ENCODE measurements at places on chromosomes 5 and 9.
A peak's percentile ranks its signal among the peaks of the same experiment; 100 is the strongest.

GRCh38 chr5:132065351-132065937 is 5.0 kb downstream of the IL3 start:
- peak; percentile 74 for DNase-seq

DNA sequence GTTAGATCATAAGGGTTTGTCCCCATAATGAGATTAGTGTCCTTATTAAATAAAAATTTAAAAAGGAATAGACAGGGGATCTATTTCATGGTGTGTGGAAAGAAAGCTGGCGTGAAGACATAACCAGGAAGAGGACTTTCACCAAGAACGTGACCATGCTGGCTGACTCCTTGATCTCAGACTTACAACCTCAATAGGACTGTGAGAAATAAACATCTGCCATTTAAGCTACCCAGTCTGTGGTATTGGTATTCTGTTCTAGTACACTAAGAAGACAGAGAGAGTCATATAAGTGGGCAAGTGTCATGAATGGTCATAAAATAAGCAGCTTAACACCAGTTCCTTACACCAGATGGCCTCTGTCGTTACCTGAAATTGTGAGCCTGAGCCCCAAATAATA is 259.4 kb upstream of the CCNG1 start:
- no peak for DNase-seq

DNA sequence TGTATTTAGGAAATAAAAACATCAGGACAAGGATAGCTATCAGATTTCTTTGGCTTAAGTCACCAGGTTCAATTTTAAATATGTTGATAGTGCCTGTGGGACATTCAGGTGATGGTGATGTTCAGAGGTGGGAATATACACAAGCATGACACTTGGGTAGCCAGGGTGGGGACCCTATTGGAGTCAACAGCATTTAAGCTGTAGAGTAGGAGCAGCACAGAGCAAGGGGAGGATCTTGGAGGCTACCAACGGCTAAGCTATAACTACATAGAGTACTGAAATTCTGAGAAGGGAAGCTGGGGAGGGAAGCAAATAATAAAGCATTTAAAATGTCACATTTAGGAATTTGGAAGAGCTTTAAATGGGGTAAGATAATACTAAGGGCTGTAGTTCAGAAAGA is 177.7 kb downstream of the CPLANE1 start:
- no peak for DNase-seq

DNA sequence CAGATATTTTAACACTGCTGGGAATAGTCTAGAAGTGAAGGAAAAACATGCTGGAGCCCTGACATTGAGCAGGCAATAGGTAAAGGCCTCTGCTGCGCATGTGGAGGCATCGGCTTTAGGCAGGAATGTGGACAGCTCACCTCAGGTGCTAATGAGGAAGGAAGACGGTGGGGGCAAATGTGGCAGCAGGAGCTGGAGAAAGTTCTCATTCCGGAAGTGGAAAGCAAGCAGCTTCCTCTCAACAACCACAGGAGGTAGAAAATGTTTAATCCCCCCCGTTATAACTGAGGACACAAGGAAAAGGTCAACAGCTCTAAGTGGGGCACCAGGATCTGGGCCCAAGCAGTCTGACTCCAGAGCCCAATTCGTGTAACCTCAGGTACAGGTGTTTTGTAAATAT is 7.6 kb upstream of the RPS14 start:
- DNase-seq = no peak

DNA sequence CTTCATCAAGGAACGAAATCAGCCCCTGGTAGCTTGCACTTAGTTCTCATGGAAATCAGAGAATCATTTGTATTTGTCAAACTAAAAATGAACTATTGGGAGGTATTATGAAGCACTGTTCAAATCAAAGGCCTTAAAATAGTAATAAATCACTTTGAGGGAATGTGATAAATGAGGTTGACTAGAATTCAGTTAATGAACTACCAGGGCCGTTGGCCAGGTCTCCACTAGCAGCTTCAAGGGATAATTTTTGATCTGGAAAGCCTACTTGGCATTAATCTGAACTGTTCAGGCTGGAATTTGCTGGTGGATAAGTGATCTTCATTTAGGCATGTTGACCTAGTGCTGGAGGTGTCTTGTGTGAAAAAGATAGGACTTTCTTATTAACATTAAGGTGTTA is 76.4 kb upstream of the GPR151 start:
- DNase-seq = no peak

- no peak for DNase-seq
Observed at GRCh38 chr9:29701559-29701958, 2128.3 kb upstream of the C9orf72 start.

DNA sequence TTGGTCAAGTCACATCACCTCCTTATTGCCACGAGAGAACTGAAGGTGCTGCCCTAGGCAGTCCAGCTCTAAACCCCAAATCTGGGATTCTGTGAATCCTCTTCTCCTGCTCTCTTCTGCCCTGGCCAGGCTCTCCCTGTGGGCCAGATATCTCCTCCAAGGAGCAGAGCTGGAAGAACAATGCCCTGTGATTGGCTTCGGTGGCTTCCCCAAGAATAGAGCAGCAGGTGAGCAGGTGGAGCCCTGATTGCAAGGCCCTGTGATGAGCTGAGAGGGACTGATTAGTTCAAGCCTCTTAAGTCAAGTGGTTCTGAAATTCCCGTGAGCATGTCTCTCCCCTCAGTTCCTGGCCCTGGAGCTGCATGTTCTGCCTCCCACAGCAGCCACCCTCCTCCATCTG is 175.3 kb upstream of the BRINP1 start:
- DNase-seq = no peak

GRCh38 chr5:444226-444625 is 1.2 kb downstream of the EXOC3 start:
- no peak for DNase-seq

GRCh38 chr5:151202381-151203139 is 21.3 kb downstream of the CCDC69 start:
- DNase-seq = no peak

- DNase-seq = no peak
Observed at GRCh38 chr9:114214181-114214580, 58.8 kb downstream of the COL27A1 start.

DNA sequence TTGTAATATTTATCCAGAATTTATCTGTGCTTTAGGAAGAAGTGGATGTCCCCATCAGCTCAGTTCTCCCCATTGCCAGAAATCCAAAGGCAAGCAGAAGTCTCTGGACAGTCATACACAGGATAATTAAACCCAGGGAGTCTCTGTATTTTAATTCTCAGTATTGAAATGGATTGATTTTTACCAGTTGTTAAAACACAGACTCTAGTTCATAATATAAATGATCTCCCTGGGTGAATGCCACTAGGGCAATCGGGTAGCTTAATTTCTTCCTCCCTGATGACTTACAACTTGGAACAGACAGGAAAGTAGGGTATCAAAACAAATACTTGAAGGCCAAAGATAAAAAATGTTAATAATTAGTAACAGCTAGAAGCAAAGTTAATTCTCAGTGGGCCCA is 66.5 kb upstream of the DAP start:
- no peak for DNase-seq

GRCh38 chr5:160376416-160376815 is 6.0 kb upstream of the C1QTNF2 start:
- DNase-seq = no peak

GRCh38 chr5:119078861-119079260 is 8.0 kb downstream of the DMXL1 start:
- no peak for DNase-seq

DNA sequence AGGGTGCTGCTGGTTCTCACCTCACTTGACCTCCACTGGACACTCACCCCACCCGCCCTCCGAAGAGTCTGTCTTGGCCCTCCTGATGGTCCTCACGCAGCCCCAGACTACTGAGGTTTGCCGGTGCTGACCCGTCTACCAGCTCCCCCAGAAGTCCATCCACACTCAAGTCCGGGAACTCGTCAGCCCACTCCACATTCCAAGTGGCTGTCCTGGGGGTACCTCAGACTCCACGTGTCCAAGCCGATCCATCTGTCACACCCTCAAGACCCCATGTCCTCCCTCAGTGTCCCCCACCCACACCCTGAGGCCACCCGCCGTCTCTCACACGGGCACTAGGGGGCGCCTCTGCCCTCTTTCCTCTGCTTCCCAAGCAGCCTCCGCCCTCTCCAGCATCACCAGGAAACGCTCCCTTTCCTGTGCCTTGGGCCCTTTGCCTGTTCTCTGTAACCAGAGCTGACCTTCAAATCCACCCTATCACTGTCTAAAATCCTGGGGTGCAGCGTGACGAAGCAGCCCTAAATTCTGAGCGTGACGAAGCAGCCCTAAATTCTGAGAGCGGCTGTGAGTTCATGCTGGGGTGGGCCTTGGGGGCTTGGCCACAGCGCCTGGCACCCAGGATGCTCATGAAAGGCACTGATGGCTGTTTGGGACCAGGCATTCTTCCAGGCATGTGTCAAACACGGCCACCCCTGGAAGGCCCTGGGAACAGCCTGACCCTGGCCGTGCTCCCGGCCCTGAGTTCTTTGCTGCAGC is 95.7 kb downstream of the KCNT1 start:
- peak; percentile 79 for DNase-seq

DNA sequence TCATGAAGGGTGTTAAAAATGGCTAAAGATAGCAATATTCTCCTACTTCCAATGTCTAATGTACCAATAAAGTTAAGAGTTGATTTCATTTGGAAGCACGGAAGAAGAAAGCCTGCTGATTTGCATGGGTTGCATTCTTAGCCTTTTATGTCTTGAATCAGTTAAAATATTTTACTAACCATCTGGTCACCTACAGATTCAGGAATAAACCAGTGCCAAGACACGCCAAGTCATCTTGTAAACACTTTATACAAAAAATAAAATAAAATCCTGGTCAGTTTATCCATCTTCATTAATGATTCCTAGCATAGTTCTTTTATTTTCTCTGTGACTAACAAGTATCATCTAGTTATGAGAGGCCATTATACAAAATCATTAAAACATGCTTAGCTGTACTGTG is 1031.6 kb upstream of the WWC1 start:
- no peak for DNase-seq

GRCh38 chr5:60577116-60577515 is 122.8 kb downstream of the DEPDC1B start:
- no peak for DNase-seq

DNA sequence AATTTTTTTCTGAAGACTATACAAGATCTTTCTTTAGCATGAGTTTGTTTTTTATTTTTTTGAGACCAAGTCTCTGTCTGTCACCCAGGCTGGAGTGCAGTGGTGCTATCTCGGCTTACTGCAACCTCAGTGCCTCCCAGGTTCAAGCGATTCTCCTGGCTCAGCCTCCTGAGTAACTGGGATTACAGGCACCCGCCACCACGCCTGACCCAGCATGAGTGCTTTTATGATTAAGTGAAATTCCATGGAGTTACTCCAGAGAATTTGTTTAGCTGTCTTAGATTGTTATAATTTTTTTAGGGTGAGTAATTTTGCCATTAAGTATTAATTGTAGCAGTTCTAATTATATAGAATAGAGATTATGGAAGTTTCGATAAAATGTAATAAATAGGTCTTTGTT is 14.3 kb downstream of the YTHDC2 start:
- no peak for DNase-seq

DNA sequence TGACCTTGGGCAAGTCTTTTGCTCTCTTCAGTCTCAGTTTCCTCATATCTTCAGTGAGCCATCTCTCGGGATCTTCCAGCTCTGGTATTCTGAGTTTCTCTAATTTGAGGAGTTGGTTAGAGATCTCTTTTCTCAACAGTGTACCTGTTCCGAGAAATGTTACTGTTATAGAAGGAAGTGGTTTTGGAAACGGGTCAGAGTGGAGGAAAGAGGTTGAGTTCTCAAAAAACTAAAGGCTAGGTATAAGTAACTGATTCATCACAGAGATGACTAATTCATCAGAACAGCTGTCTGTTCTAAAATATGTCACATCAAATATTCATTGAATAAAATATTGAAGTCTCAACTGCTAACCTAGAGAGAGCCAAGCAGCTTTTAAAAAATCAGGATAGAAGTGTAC is 106.6 kb downstream of the PALM2AKAP2 start:
- DNase-seq = no peak

GRCh38 chr9:4550777-4551484 is 60.7 kb downstream of the SLC1A1 start:
- no peak for DNase-seq

DNA sequence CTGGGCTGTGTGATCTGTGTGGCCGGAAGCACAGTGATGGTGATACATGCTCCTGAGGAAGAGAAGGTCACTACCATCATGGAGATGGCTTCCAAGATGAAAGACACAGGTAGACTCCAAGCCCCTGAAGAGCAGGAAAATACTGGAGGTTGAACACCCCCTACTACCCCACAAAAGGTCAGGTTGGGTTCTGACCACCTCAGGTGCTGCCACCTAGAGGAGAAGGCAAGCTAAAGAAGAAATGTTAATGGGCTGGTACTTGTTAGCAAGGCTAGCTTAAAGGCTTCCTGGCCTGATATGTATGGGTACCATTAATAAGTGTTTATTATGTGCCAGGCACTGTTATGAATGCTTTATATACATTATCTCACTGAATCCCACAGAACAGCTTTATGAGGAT is 11.7 kb downstream of the NIPAL4 start:
- DNase-seq = peak; percentile 51

DNA sequence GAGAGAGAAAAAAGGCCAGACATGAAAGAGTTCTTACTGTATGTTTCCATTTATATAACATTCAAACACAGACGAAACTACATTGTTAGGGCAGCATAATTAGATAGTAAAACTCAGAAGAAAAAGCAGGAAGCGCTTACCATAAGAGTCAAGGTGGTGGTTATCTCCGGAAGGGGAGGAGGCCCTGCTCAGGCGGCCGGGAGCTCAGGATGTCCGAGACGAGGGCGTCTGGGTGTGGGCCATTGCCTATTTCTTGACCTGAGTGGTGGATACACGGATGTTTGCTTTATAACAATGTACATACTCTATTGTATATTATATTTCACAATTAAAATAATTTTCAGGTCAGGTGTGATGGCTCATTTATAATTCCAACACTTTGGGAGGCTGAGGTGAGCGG is 80.9 kb upstream of the COL5A1 start:
- DNase-seq = no peak

- no peak for DNase-seq
Observed at GRCh38 chr5:32083981-32084430, 90.1 kb downstream of the GOLPH3 start.

DNA sequence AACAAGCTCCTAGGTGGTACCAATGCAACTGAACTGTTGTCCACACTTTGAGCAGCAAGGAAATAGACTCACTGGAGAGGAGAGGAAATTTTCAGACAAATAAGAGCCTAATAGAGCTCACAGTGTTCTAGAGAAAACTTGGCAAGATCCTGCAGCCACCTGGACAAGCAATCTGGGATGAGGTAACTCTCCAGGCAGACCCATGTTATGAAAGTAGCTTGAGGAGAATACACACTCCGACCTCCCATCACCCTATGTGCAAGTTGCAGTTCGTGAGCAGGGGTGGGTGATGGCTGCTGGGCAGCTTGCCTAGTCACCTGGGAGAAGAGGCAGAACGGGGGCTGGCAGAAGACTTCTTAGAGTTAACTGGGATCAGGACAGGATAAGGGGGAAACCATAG is 102.2 kb downstream of the KLF4 start:
- no peak for DNase-seq

- no peak for DNase-seq
Observed at GRCh38 chr9:11966786-11967185, 726.4 kb upstream of the TYRP1 start.

- DNase-seq = no peak
Observed at GRCh38 chr5:74367934-74368333, 272.6 kb downstream of the ENC1 start.

GRCh38 chr5:109878887-109879286 is 189.2 kb downstream of the MAN2A1 start:
- no peak for DNase-seq

Data from A549 (cell line).